ENCODE measurements at places on chromosomes 12 and 14.

- no peak for DNase-seq
These were observed 236.3 kb downstream of the GALC start for GRCh38 chr14:87756661-87757060.

DNA sequence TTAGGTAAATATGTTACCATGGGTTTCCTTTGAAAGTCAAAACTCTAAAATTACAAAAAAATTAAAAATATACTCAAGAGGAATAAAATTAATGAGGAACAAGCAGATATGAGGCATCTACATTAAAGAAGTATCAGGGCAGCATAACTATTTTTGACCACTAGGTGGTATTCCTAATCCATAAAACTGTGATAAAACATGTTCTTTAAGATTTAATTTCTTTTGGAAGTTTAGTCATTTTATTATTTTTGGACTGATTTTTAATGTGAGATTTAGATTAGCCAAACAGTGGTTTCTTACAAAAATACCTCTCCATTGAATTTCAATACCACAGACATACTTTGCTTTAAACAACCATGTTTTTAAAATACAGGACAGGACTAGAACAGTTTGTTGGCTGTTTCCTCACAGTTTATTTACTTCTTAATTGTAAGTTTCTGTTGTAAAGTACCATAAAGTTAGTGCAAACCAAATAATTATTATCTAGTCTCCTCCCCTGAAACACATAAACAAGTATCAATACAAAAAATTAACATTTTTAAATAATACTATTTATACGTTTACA lies 49.8 kb downstream of the NTS start:
- DNase-seq: peak; percentile 33

DNA sequence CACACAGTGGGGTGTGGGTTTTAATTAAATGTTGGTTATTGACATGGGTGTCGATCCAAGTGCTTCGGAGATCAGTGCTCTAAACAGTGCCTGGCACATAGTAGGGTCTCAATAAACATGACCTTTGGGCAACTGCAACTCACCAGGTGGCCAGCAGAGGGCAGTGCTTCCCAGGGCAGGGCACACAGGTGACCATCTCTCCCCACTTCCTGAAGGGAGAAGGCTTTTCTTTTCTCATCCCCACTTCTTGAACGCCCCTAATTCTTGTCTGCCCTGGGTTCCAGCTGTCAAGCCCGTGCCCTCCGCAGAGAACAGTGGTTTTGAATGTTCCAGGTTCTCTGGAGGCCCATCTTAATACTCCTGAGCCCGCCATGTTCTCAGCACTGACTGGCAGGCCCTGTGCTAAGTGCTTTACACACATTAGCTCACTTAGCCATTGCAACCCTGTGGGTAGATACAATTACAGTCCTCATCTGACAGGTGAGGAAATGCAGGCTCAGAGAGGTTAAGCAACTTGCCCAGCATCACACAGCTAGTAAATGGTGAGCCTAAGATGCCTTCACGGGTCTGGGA lies 16.3 kb downstream of the RAPGEF3 start:
- DNase-seq: peak; percentile 65

- DNase-seq: no peak
These were observed 741.6 kb downstream of the FSCB start for GRCh38 chr14:43765474-43765873.

GRCh38 chr14:68146818-68147217 lies 327.2 kb downstream of the RAD51B start:
- peak; percentile 84 for DNase-seq

DNA sequence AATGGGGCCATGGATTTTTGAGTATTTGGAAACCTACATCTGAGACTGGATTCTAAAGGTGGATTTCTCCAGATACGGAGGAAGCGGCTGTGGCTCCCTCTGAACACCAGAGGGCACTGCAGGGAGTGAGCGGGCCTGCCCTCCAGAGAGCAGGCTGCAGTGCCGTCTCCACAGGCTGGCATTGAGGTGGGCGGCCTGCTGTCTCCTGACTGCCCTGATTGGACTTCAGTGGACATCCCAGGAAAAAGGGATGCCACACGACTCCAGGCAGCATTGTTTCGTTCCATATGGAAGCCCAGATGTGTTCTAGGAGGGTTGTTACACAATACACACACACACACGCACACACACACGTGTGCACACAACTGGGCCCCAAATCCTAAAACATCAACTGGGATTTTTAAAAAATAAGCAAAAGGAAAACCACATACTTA lies 20.9 kb upstream of the ANO2 start:
- DNase-seq: peak; percentile 88

GRCh38 chr14:95260537-95261361 lies 59.0 kb downstream of the CLMN start:
- no peak for DNase-seq

GRCh38 chr12:90299121-90299520 lies 590.5 kb upstream of the ATP2B1 start:
- DNase-seq: no peak

- DNase-seq: no peak
These were observed 29.4 kb downstream of the BCAT1 start for GRCh38 chr12:24919346-24920001.

- DNase-seq: no peak
These were observed 107.7 kb upstream of the LRFN5 start for GRCh38 chr14:41498959-41499358.

GRCh38 chr12:112589275-112589674 lies 170.5 kb downstream of the PTPN11 start:
- DNase-seq: no peak

DNA sequence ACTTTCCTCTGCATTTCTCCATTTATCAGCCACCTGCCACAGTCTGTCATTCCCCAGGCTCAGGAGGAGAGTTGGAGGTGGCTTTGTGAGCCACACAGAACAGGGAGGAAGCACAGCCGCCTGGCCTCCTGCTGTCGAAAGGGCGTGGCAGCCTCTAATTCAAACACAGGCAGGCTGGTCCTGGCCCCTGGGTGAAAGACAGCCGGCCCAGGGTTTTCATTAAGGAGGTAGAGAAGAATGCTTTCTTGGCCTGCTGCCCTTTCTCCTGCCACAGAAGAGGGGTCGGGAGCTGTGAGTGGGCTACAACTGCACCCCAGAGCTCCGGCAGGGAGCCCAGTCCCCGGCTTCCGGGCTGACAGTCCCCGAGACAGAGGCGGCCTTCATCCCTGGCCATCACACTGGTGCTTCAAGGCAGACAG lies 108.6 kb upstream of the FZD10 start:
- DNase-seq: no peak

DNA sequence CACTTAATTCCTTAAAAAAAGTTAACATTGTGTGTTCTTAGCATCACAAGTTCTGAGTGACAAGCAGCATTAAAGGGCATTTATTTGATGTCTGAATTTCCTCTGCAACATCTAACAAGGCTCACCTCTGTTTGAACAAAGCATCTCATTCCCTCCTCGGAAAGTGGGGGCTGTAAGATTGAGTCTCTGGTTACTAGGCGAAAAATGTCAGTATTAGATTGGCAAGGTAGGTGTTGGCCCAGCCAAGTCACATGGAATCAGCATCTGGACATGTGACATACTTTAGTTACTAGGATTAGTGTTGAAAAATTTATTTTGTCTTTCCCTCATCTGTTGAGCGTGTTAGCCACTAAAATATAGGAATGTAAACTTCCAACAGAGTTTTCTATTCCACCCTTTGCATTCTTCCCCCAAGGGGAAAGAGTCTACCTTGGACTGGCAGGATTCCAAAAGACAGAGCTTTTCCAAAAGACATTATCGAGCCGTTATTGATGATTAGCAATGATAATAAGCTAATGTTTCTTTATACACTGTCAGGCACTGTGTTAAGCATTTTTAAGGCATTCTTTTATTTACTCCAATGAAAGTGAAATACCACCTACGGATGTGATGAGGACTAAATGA lies 194.9 kb upstream of the BTG1 start:
- DNase-seq: no peak

Measured in GM03348 (cell line).